ENCODE measurements at places on chromosomes 3 and 15.

- no peak for DNase-seq
Observed at GRCh38 chr15:93941697-93942096, 289.7 kb upstream of the MCTP2 start.

GRCh38 chr15:82680200-82681102 is 29.2 kb downstream of the AP3B2 start:
- peak; percentile 73 for DNase-seq

GRCh38 chr15:37967788-37968187 is 33.3 kb downstream of the TMCO5A start:
- DNase-seq: no peak

DNA sequence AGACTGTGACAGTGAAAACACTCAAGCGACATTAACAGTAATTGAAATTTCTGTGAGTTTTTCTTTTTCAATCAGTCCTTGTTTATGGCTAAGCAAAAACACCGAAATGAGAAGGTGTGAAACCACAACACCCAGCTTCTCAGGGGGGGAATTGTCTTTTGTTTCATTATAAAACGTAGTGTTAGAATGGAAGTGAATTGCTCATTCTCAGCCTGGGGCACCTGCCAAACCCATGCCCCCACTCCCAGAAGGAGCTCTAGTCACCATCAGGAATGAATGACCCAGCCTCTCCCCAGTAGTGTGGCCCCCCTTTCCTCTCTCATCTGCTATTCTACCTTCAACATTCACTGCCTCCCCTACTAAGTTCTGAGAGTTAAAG is 185.8 kb upstream of the CFAP20DC start:
- DNase-seq: no peak

GRCh38 chr3:95883801-95884200 is 930.6 kb upstream of the EPHA6 start:
- no peak for DNase-seq

DNA sequence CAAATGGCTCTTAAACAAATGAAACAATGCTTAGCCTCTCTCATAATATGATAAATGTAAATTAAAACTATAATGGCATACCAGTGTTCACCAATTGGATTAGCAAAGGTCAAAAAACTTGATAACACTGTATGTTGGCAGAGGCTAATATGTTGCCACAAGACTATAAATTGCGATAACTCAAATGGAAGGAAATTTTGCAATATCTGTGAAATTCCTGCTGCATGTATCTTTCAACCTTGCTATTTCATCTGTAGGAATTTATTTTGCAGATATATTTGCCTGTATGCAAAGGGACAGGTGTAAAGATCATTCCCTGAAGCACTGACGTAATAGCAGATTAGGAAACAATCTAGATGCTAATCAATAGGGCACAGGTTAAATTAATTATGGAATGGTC is 191.4 kb upstream of the EIF1B start:
- no peak for DNase-seq

DNA sequence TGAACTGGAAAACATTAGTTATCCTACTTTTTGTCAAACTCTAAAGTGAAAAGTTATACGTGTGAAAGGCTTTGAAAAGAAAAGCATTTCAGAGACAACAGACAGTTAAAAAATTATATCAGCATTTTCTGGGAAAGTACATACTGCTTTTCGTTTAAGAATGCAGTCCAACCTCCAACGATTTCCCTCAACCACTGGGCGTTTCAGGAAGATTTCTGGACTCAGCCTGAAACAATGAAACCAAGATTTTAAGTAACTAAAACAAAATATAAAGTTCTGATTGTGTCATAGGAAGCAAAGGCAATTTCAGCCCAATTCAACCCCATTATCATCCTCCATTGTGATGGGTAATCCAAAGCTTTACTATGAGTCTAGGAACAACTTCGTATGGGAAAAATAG is 110.7 kb downstream of the PLD1 start:
- DNase-seq: no peak

GRCh38 chr3:30156586-30157498 is 449.6 kb upstream of the TGFBR2 start:
- no peak for DNase-seq

DNA sequence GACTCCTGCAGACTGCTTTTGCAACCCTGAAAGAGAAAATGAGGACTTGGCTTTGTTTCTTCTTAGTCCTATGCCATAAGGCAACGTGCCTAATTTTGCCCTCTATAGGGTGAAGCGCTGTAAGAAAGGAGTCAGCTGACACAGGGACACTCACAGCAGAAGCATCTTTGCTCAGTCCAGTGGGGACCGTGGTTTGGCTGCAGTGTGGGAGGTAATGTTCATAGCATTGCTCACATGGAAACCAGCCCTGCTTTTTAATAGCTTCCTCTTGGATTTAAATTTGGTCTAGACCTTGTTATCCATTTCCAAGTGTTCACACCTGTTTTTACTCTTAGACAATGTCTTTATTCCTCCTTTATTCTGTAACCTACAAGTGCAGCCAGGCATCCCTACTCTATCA is 1032.1 kb downstream of the NTRK3 start:
- no peak for DNase-seq

GRCh38 chr15:61871926-61872522 is 188.2 kb downstream of the VPS13C start:
- DNase-seq: no peak

DNA sequence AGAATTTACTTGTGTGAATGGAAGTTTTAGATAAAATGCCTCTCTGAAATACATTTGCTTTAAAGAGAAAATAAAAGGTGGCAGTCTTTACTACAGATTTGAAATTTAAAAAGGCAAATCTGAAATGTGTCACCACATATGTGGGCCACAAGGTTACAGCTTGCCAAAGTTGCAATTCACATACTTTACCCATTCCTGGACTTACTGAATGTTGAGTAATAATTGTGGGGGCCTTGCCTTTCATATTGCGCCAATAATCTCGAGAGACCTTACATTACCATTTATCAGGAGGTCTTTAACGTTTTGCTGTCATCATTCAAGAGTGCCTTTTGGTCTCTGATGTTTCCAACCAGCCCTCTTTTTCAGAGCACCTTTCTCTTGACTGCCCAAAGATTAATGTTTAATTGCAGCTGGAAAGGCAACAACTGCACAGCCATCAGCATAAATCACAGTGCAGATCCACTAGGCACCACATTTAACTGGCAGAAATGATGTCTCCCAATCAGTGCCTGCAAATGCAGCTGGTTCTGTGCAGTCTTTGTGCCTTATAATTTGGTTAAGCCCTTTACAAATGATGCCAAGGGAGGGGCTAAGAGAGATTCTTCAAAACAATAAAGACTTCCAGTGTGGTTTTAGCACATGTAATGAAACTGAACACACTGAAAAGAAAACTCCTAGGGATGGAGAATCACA is 206.8 kb downstream of the MAGI1 start:
- no peak for DNase-seq

- DNase-seq: no peak
Observed at GRCh38 chr15:57662091-57662744, 44.3 kb upstream of the POLR2M start.

GRCh38 chr3:185912929-185913901 is 24.6 kb downstream of the TRA2B start:
- DNase-seq: no peak

DNA sequence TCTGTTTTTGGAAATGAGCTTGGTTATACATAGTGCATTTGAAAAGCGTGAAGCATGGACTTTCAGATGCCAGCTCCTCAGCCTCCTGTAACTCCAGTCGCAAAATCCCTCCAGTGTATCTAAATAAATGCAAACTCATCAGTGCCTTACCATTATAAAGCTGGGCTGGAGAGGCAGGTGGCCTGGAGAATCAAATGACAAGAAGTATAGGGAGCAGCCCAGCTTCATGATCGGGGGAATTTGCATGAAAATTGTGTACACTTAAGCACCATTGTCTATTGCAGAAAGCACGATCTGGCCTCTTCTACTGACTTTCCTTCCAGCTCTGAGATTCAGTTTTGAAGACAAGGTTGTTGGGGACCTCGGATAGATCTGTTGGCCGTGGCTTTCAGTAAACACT is 71.7 kb downstream of the IGF1R start:
- no peak for DNase-seq

DNA sequence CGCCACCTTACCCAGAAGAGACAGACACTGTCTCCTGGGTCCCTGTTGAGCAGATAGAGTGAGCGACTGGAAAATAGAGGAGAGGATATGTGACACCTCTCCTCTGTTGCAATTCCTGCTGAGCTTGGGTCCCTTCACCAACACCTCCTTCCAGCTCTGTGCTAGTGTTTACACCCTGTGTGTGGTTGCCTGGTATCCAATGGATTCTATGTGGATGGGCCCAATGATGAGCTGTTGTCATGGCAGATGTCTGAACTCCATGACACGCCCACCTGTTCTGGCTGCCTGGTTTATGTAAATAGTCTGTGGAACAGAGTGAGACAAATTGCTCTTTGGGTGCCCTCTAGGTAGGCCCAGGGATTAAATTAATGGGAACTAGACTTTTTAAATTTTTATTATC is 23.7 kb downstream of the RBM5 start:
- no peak for DNase-seq

GRCh38 chr15:93656041-93656440 is 567.0 kb upstream of the RGMA start:
- no peak for DNase-seq

- no peak for DNase-seq
Observed at GRCh38 chr3:58429657-58430056, 4.0 kb downstream of the PDHB start.

GRCh38 chr3:190117981-190118380 is 2.7 kb downstream of the P3H2 start:
- DNase-seq: no peak

- DNase-seq: no peak
Observed at GRCh38 chr3:171393032-171393744, 67.0 kb downstream of the TNIK start.

DNA sequence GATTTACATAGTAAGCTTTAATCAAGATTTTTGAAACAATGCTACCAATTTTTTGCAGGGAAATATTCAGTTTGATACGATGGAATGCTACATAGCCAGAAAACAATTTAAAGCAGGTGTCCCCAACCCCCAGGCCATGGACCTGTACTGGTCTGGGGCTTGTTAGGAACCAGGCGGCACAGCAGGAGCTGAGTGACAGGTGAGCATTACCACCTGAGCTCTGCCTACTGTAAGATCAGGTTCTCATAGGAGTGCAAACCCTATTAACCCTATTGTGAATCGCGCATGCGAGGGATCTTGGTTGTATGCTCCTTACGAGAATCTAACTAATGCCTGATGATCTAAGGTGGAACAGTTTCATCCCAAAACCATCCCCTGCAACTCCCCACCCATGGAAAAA is 322.6 kb upstream of the NECTIN3 start:
- DNase-seq: no peak

- no peak for DNase-seq
Observed at GRCh38 chr3:110318108-110318507, 753.5 kb upstream of the NECTIN3 start.

DNA sequence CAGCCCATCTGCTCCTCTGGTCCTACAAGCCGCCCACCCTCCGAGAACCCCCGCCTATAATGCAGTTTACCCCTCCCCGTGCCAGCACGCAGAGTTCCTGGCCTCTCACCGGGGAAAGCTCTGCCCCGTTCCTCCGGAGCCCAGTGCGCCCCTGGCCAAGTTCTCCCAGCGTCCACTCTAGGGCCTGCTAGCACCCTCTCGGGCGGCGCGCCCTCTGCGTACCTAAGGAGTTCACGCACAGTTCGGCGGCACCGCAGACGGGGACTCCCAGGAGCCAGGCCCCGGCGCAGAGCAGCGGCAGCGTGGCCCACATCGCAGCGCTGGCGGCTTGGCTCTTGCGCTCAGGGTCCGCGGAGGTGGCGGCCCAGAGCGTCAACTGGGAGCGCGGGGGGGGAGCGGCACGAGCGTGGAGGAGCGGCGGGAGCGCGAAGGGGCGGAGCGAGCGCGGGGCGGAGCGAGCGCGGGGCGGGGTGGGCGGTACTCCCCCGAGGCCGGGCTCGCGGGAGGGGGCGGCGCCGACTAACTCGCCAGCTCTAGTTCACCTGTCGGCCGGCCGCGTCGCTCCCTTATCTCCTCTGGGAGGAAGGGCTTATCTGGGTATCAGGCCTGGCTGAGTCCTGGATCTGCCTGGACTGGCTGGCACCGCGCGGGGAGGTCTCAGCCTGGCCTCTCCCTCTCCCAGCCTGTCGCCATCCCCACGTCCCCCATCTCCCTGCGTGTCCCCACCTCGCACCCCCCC is at the start of gene CTSH:
CTSH (minus strand) TSS at position 378 of the 739 bp plus-strand sequence; CDS start at position 313, 65 bp downstream.
- DNase-seq: peak; percentile 70

GRCh38 chr15:64247906-64248541 is 85.2 kb upstream of the PPIB start:
- DNase-seq: no peak

DNA sequence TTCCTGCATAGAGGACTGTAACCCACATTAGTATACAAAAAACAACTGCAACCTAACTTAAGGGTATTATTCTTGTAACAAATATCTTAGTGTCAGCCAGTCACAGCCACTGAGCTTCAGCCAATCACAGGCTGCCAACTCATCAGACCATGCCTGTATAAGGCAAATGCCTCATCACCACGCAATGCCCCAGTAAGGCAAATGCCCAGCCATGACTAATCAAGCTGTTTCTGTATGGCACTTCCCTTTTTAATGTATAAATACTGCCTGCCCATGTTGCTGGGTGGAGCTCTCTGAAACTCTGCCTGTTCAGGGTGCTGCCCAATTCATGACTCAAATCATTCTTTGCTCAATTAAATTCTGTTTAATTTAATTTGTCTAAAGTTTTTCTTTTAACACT is 18.4 kb upstream of the GABRA5 start:
- no peak for DNase-seq

- DNase-seq: no peak
Observed at GRCh38 chr15:72369964-72370363, 5.8 kb downstream of the HEXA start.

DNA sequence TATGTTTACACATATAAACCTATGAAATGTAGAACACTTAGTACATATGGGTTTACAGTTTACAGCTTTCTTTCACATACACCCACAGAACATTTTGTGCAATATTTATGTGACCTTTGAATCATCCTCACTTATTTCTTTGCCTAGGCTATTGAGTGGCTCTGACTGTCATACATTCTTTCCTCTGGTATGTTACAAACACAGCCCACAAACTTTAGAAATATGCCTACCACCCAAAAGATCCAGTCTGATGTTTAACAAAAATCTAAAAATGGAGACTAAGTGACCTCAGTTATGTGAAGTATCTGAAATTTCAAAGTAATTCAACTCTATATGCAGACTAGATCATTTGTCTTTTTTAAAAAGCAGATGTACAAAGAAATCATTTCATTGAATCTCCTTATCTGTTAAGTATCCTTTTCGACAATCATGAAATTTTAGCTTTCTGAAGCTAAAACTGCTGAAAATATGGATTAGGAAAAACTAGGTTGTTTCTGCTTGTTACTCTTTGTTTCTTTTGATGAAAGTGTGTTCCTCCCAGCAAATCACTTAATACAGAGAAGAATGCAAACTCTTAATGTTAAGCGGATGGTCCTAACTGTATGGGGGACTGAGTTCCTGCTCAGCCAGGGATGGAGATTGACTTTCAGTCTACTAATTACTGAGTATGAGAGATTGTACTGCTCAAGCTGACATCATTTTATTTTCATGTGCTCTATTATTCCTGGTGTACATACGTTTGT is 27.7 kb downstream of the CCDC54 start:
- no peak for DNase-seq

- DNase-seq: no peak
Observed at GRCh38 chr3:141870091-141870687, 6.3 kb upstream of the ATP1B3 start.

GRCh38 chr3:14490831-14491230 is 49.3 kb downstream of the GRIP2 start:
- peak; percentile 15 for DNase-seq

- no peak for DNase-seq
Observed at GRCh38 chr15:79168922-79169456, 78.4 kb upstream of the RASGRF1 start.
